ENCODE measurements at places on chromosomes 5 and 9. TPM values are rescaled to one million over a fixed set of nuclear protein-coding genes. Genes with fewer than 3 reads are reported as not detected.

Gene FOXD4L5
- total RNA-seq, result not detected

Gene ARSI
- total RNA-seq, result 0.26 TPM

Gene GLRX
- total RNA-seq, result 11.1 TPM

Gene TSSK1B
- not detected for total RNA-seq

Gene CDH18
- 0.30 TPM for total RNA-seq

Gene CCL28
- total RNA-seq, result 12.3 TPM

Gene IRX4
- total RNA-seq, result 0.53 TPM

Gene CFAP90
- not detected for total RNA-seq

Gene PCDHB4
- 1.7 TPM for total RNA-seq

Gene SDHA
- total RNA-seq, result 91.1 TPM

Gene MRNIP
- total RNA-seq, result 19.2 TPM

Data from A375 (cell line).